T-helper 2 cell (primary cell): ENCODE measurements at places on chromosomes 2 and 18.
A peak's percentile ranks its signal among the peaks of the same experiment; 100 is the strongest.

- no peak for DNase-seq
Measured at GRCh38 chr2:231709636-231709980, 1.3 kb downstream of the PTMA start.

GRCh38 chr18:73563901-73564472 lies 583.6 kb downstream of the FBXO15 start:
- no peak for DNase-seq

GRCh38 chr18:23629444-23629946 lies 33.2 kb downstream of the ANKRD29 start:
- DNase-seq, result no peak

DNA sequence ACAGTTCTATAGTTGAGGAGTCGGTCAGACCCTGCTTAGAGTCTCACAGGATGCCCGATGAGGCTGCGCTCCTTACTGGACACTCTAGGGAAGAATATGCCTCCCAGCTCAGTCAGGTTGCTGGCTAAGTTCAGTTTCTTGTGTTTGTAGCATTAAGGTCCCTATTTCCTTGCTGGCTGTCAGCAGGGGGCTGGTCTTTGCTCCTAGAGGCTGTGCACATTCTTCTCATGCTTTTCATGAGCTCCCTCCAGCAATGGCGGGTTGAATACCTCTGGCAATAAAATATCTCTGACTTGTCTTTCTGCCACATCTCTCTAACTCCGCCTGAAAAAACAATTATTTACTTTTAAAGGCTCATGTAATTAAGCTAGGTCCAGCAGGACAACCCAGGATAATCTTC lies 79.4 kb upstream of the DNAJC10 start:
- no peak for DNase-seq

- no peak for DNase-seq
Measured at GRCh38 chr2:168851674-168852320, 38.4 kb downstream of the SPC25 start.

- DNase-seq, result no peak
Measured at GRCh38 chr2:190216829-190217228, 102.8 kb downstream of the HIBCH start.

DNA sequence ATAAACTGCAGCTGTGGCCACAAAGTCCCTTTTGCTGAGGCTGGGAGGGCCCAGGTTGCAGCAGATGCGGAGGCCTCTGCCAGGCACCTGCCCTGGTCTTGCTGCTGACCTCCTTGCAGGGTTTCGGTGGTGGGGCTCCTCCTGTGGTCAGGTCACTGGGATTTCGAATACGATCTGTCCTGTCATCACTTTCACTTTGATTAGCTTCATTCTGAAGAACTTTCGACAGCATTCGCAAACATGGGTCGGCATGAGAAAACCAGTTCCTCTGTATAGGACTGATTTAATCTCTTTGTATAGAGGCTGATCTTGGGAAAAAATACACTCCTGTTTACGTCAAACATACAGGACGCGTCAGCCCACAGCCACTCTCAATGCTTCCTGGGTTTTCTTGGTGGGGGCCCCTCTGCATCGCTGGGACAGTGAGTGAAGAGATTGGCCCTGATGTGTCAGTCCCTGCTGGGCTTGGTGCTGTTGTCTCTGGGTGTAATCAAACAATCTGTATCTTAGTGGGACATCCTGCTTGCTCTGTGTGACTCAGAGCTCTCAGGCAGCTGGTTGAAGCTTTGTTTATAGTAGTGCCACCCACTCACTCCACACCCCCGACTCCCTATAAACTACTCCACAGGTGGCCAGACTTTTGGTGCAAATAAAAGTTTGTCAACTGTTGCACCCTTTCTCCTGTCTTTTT lies 209.4 kb upstream of the CXCR4 start:
- peak; percentile 100 for DNase-seq

DNA sequence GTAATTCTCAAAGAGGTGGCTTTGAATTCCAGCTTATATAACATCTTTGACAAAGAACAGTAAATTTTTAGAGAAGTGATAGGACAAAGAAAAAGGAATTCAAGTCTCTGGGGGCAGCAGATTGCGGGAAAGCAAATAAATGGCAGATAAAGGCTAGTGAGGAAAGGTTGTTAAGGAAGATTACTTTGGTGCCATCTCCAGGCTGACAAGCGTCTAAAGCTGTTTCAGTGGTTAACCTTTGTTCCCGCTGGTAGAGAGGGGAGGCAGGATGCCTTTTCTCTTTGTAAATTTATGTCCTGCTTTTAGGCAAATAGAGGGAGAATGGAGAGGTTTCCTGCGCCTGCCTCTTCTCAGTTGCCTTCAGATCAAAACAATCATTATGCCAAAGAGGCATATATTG lies 431.2 kb upstream of the CHST9 start:
- DNase-seq, result no peak

- DNase-seq, result no peak
Measured at GRCh38 chr18:59848002-59848401, 51.8 kb upstream of the PMAIP1 start.

GRCh38 chr2:151904807-151905206 lies 76.6 kb upstream of the ARL5A start:
- no peak for DNase-seq

- no peak for DNase-seq
Measured at GRCh38 chr2:231391981-231392380, 3.5 kb upstream of the B3GNT7 start.

- DNase-seq, result no peak
Measured at GRCh38 chr2:224941960-224942359, 100.3 kb downstream of the DOCK10 start.

DNA sequence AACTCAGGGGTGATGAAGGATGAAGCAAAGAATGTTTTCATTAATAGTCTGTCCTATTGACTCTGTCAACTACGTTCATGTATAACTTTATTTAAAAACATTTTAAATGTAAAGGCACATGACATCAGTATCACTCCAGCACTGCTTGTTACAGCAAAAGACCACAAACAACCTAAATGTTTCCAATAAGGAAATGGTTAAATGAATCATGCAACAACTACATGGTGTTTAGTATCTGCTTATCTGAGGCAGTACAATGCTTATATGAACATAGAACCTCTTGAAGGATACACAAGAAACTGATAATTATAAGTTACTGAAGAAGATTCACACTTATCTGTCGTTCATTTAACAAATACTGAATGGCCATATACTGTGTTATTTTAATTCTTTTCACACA lies 8.4 kb downstream of the BARD1 start:
- DNase-seq, result peak; percentile 73

DNA sequence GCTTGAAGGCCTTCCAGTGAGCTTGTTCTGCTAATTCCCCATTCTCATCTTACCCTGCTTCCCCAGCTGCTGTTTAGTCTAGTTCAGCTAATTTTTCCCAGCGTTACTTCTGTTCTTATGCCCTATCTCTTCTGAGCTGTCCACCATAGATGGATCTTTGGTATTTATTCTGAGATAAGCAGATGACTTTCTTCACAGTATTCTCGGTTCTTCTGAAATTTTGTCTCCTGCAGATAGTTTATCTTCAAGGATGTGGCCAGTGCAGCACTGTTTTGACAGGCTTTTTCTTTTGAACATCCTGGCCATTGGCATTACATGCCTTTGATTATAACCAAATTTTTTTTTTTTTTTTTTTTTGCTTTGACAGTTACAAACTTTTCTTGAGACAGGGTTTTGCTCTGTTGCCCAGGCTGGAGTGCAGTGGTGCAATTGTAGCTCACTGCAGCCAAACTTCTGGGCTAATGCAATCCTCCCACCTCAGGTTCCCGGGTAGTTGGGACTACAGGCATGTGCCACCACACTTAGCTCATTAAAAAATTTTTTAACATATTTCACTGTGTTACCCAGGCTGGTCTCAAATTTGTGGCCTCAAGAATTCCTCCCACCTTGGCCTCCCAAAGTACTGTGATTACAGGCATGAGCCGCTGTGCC lies 134.2 kb downstream of the WDSUB1 start:
- no peak for DNase-seq

- DNase-seq, result peak; percentile 14
Measured at GRCh38 chr18:44130376-44130942, 550.2 kb upstream of the SETBP1 start.

- no peak for DNase-seq
Measured at GRCh38 chr18:45161850-45162249, 453.4 kb upstream of the SLC14A2 start.

GRCh38 chr2:54599914-54600313 lies 123.5 kb upstream of the EML6 start:
- DNase-seq, result no peak

- DNase-seq, result no peak
Measured at GRCh38 chr2:39845460-39846146, 66.5 kb upstream of the THUMPD2 start.

DNA sequence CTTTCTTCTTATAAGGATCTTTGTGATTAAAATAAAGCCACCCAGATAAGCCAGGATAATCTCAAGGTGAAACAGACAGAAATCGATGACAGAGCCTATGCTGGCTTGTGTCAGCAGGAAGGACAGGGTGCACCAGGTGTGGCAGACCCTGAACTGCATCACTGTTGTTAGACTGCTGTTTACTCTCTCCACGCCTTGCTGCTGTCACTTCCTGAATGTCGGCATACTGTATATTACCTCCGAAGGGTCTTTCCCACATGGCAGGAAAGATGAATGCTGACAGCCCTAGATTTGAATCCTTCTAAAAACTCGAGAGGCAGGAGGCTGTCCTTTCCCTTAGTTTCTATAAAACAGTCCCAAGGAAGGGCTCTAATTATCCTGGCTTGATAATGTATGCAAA lies 18.9 kb upstream of the TMEM163 start:
- no peak for DNase-seq

DNA sequence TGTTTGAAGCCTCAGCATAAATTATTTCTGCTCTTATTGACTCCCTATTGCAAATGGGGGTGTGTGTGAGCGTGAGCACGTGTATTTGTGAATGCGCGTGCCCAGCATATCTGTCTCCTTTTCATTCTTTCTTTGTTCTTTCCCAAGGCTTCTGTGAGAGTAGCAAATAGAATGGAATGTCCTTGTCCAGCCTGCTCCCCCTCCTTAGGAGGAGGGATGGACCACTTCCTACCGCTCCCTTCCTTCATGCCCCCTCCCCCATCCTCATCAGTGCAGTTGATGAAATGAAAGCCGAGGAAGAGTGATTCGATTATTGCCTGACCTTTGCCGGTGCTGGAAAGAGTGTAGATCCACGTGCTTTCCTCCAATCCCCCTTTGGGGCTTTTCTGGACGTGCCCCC lies 102.0 kb downstream of the CPO start:
- no peak for DNase-seq

DNA sequence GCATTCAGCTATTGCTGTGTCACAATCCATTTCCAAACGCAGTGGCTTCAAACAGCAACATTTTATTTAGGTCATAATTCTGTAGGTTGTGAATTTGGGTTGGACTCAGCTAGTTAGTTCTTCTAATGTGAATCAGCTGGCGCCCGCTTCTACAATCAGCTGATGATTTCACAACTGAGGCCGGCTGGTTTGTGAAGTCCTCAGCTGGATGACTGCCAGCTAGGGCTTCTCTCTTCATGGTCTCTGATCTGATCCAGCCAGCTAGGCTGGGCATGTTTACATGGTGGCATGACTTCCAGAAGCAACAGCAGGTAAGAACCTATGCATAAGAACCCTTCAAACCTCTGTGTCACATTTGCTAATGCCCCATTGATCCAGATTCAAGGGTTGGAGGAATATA lies 172.0 kb downstream of the SLC4A10 start:
- no peak for DNase-seq
